ENCODE measurements at places on chromosomes 7 and 10.
A peak's percentile ranks its signal among the peaks of the same experiment; 100 is the strongest.

- no peak for DNase-seq
- no peak overlapping the region for H3K27ac ChIP-seq
- no peaks in the 10 kb centered on the region for H3K4me1 ChIP-seq
- H3K27me3 ChIP-seq: peaks cover 16% of the 10 kb centered on the region
These were observed 73.5 kb upstream of the DLX6 start for GRCh38 chr7:96931891-96932290.

GRCh38 chr10:15881542-15881941, 21.2 kb upstream of the MINDY3 start:
- no peak for DNase-seq
- H3K36me3 ChIP-seq: no peaks in the 10 kb centered on the region
- no peaks in the 10 kb centered on the region for H3K4me1 ChIP-seq
- no peak overlapping the region for H3K4me3 ChIP-seq
- H3K27ac ChIP-seq: no peak overlapping the region
- peaks cover 55% of the 10 kb centered on the region for H3K27me3 ChIP-seq

DNA sequence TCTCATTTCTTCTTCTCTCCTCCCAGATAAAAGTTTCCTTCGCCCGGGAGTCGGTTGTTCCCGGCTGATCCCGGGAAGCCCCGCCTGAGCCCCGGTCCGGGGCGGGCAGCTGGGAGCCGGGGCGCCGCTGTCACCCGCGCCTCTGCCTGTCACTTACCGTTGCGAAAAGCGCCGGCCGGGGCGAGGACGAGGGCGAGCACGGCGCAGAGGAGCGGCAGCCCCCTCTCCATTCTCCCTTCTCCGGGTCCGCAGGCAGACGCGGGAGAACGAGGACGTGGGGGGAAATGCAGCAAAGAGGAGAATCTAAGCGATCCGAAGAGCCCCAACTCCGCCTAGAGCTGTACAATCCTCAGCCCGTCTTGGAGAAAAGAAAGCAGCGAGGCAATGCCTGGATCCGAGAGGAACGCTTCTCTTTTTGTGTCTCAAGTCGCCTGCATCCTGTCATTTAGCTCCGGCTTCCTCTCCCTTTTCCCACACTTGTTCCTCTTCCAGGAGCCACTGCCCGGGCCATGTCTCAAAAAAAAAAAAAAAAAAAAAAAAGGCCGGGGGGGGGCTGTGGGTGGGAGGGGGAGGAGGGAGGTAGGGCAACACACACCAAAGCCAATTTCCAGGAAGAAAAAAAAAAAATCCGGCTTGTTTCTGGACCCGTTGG, at the start of gene NRP1:
TSS of gene NRP1 (minus strand) at position 515 of the 652 bp plus-strand sequence. CDS start at position 230, 285 bp downstream.
- peak within 1 kb of the TSS; percentile 90 for H3K4me3 ChIP-seq
- peaks cover 64% of the 10 kb centered on the region for H3K4me1 ChIP-seq
- no peak for DNase-seq
- H3K27ac ChIP-seq: peak within 1 kb of the TSS; percentile 94
- H3K36me3 ChIP-seq: peaks cover 10% of the 10 kb centered on the region

- no peaks in the 10 kb centered on the region for H3K36me3 ChIP-seq
- no peak for DNase-seq
- H3K4me3 ChIP-seq: no peak overlapping the region
- H3K27me3 ChIP-seq: no peaks in the 10 kb centered on the region
These were observed 378.8 kb upstream of the ETV1 start for GRCh38 chr7:14368285-14368684.

GRCh38 chr7:66119245-66119850, 4.7 kb downstream of the CRCP start:
- peak overlapping the region; percentile 49 for H3K27ac ChIP-seq
- H3K36me3 ChIP-seq: no peaks in the 10 kb centered on the region
- peaks cover 30% of the 10 kb centered on the region for H3K4me1 ChIP-seq
- no peak overlapping the region for H3K4me3 ChIP-seq
- no peaks in the 10 kb centered on the region for H3K27me3 ChIP-seq

DNA sequence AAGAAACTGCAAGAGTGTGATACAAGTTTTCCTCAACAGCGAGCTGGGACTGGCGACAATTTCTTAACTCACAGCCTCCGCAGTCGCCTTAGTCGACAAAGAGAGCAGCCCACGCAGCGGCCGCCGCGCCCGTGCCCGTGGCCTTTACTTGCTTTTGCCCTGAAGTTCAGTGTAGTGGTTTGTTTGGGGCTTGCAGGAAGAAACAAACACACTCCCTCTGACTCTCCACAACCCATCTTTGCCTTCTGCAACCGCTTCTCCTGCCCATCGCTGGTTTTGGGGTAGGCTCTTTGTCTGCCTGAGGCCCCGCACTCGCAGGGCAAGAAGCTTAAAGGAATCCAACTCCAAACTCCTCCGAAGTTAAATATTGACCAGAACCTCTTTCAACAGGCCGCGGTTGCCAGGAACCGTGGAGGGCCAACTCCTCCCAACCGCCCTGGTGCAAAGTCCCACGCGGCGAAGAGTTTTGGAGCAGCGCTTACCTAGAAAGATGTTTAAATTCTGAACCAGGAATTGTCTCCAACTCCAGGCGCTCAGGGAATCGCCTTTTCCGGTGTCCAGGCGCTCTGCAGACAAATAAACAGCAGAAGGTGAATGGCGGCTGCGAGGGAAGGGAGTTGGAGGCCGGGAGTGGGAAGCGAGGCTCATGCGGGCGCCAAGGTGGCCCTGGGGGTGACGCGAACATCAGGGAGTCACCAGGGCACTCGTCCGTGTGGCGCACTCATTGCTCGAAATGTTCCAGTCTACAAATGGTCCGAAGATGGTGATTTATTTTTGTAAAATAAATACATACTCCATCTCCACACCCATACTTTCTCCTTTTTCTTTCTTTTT, 8.3 kb downstream of the HOXA4 start:
- H3K36me3 ChIP-seq: peaks cover 7% of the 10 kb centered on the region
- peak overlapping the region; percentile 42 for H3K27ac ChIP-seq
- H3K4me1 ChIP-seq: peaks cover 9% of the 10 kb centered on the region
- DNase-seq: no peak

Measured in chondrocyte (in vitro differentiated cells).